ENCODE measurements at places on chromosomes 3 and 15.
A peak's percentile ranks its signal among the peaks of the same experiment; 100 is the strongest.

DNA sequence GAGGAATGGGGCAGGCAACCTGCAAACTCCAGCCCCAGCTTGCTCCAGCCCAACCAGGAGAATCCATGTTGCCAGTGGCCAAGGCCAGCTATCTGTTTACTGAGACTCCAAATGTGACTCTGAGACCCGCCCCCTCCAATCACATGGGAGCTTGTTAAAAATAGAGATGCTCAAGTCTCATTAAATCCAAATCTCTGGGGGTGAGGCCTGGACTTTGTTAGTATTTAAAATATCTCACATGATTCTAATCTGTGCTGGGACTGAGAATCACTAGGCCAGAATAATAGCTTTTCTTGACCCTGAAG is 224.2 kb upstream of the TBL1XR1 start:
- DNase-seq = no peak

DNA sequence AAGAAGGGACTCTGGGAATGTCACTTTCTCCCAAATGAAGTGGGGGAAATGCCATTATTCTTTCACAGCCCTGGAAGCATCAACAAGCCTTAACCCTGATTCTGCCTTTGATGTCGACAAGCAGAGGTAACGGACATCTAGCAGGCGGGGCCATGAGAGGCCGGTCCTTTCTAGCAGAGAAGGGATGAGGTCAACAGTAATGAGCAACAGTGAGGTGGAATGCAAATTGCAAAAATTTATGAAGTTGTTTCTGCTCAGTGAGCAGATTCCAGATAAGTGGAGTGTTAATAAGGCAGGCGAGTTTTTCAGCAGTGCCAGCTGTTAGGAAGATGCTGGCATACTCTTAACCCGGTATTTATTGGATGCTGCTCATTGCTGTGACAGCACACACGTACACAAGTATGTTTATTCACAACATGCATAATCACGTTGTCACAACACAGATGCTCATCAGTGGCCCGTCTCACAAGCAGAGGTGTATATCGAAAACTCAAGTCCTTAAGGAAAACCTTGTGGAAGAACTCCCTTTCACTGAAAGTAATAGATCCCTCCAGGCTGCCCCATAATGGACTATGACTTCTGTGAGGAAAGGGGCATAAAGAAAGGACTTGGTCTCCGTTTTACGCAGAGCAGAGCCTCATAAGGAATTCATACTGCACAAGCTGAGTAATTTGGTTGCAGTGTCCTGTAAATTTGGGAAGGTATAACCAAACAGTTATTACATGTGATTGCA is 329.0 kb downstream of the IGSF11 start:
- DNase-seq = no peak

- peak; percentile 66 for DNase-seq
Observed at GRCh38 chr3:140128631-140129030, 193.6 kb downstream of the CLSTN2 start.

DNA sequence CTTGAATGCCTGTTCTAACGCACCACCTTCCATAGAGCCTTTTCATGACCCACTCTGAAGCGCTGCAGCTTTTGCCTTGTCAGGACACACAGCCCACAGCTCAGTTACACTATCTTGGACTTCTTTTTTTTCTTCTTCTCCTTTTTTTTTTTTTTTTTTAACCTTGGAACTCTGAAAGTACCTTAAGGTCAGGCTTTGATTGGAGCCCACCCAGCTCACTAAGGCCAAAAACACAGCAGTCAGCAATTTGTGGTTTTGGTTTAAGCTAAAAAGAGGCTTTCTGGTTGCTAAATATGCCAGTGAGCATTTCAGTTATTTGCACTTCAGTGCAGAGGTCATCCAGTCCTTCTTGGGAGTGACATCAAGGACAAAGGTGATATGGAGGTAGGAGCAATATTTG is 1.7 kb downstream of the SLC25A20 start:
- DNase-seq = no peak

- DNase-seq = no peak
Observed at GRCh38 chr3:23086331-23086730, 116.8 kb upstream of the UBE2E2 start.

GRCh38 chr3:161690299-161690620 is 193.7 kb downstream of the OTOL1 start:
- no peak for DNase-seq

DNA sequence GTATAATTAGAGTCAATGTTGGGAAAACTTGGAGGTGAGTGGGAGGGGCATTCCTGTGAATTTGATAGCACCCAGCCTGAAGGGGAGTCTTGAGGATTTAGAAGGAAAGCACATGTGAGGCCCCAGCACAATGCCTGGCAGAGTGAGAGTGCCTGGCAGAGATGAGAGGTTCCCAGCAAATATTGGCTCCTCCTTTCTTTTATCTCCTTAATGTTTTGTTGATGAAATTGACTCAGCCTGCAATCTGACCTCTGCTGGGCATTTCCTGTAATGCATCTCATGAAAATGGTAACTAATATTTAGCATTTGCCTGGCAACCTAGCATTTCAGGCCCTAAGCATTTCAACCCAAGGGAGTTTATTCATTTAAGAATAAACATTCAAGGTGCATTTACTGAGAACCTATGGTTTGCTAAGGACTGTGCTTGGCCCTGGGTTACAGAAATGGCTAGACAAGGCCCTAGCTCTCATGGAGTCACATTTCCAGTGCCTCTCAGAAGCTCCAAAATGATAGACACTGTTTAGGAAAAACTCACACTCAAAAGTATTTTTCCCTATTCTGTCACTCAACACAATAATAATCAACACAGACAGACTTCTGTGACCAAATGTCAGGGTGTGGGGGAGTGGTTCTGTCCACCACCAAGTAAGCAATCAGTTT is 19.0 kb downstream of the PDHB start:
- DNase-seq = peak; percentile 74

DNA sequence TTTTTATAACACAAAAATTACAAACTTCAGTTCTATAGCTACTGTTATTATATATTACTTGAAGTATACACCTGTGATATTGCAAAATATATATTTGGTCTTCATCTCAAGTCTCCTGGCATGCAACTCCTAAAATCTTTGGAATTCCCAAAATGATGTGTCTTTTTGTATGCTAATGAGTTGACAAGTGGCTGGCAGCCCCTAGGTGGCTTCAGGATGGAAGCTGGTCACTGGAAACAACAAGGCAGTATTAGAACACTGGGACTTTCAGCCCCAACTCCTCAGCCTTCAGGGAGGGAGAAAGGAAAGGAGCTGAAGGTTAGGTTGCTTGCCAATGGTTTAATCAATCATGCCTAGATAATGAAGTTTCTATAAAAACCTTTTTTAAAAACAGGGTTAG is 112.0 kb downstream of the SCAPER start:
- DNase-seq = no peak

- DNase-seq = no peak
Observed at GRCh38 chr3:13509059-13509815, 29.1 kb downstream of the HDAC11 start.

GRCh38 chr3:40237889-40238571 is 71.5 kb upstream of the EIF1B start:
- no peak for DNase-seq

GRCh38 chr3:108085810-108086350 is 5.0 kb downstream of the CD47 start:
- no peak for DNase-seq

GRCh38 chr3:183158113-183158512 is 4.4 kb downstream of the LAMP3 start:
- no peak for DNase-seq

DNA sequence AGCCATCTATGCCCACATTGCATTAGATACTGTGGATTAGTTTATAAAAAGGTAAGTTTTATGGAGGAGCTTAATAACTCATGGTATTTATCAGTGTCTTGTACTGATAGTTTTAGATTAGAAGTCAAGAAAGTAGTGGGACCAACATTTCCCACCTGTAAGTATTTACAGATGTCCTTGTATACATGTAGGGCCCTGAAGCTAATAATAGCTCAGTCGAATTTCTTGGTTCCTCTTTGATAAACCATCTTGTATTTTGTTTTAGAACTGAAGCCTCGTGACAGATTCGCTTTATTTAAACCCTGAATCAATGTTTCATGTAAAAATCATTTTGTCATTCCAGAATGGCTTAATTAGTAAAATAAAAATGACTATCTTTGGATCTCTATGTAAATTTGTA is 73.4 kb downstream of the CRYBG3 start:
- DNase-seq = peak; percentile 33

GRCh38 chr3:46671541-46672348 is 21.7 kb downstream of the ALS2CL start:
- no peak for DNase-seq

GRCh38 chr3:178522200-178523052 is 13.8 kb upstream of the KCNMB2 start:
- no peak for DNase-seq

DNA sequence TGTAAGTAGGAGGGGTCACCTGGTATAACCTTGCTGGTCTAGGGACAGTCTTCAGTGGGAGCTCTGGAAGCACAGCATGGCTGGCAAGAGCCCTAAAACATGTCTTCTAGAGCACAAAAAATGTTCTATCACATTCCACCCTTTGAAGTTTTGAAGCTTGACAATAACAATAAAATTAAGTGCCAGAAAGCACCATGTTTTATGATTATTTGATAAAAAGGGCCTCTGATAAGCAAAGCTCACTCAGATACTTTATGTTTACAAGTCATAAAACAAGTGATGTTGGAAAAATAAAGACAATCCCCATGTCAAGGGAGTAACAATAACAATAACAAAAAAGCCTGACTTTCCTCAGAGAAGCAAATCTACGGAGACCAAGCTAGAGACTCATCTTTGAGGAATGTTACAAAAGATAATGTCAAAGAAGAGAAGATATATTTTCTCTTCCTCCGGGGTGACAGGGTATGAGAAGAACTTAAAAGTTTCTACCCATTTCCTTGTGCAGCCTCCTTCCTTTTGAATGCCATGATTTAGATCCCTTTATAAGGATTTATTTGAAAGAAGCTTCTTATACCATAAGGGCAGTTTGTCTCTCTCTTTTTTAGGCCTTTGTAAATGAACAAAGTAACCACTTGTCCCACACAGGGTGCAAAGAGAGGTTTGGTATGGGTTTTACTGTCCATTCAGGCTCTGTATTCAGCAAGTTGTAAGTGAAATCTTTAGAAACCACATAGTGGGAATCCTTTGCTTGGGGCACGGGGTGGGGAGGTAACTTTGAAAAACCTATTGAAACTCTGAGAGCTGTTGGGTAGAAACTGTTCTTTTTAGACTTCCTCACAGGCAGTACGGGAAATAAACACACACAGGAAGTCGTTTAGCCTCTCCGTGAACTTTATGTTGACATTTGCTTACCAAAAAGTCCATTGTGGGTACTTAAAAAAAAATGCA is 109.6 kb upstream of the RBMS3 start:
- peak; percentile 23 for DNase-seq

DNA sequence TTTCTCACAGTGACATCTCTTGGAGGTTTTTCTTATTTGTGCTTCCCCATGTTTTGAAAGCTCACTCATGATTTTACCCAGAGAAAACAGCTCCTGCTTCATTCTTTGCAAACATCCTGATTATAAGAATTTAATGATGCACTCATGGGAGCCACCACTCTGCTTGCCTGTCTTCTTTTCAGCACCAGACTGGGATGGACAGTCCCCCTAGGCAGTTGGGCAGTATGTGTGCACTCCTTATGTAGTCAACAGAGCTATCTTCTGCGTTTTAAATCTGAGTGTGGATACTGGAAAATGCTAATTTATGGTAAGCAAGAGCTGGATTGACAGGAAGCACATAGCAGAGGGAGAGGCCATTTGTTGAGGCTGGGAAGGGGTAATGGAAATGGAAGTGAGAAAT is 276.1 kb downstream of the AGBL1 start:
- no peak for DNase-seq

GRCh38 chr3:87732294-87732693 is 326.5 kb downstream of the CGGBP1 start:
- no peak for DNase-seq

DNA sequence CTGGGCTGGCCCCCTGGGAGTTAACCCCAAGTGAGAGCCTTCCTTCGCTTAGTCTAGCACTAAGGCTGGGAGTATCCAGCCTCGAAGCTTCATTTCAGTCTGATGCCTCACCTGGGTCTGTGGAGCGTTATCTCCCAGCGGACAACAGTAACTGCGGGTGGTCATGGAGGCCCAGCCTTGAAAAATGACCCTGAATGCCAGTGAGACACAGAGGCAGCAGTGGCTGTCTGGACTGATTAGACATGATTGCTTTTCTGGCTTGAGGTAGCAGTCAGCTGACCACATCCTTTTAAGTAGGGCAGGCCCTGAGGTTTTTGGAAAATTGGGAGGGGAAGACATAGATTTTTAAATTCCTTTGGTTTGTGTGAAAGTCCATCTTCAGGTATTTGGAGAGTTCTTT is 28.2 kb upstream of the TRIM59 start:
- no peak for DNase-seq

GRCh38 chr3:126671521-126671920 is 16.6 kb upstream of the TXNRD3 start:
- peak; percentile 41 for DNase-seq

DNA sequence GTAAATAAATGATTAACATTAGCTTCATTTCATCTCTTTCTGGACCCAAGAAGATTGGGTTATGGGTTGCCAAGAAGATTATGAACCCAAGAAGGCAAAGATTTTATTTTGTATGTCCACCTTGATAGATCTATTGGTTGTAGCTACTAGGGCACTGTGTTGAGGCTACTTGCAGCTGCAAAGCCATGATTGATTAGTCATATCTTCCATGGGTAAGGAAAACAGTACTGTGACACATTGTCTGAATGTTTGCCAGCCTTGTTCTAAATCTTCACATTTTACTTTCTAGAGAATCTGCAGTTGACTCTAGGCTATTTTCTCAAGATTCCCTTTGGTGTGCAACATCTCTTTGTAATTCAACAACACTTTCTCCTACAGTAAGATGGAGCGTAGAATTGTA is 229.2 kb upstream of the KCNH8 start:
- no peak for DNase-seq

DNA sequence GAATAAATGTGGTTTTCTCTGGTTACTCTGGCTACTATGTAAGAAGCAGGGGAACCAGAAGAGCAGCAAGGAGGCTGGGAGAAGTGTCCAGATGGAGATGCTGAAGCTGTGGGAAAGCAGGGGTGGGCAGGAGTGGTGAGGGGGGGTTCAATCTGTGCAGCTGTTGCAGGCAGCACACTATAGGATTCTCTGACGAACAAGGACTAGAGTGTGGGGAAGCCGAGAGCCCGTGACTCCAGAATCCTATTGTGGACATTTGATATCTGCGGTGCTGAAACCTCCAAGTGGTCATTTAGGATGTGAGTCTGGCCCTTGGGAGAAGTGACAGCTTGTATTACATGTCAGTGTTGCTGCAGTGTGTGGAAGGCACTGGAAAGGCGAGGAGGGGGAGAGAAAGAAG is 60.5 kb downstream of the GABRB3 start:
- DNase-seq = no peak

DNA sequence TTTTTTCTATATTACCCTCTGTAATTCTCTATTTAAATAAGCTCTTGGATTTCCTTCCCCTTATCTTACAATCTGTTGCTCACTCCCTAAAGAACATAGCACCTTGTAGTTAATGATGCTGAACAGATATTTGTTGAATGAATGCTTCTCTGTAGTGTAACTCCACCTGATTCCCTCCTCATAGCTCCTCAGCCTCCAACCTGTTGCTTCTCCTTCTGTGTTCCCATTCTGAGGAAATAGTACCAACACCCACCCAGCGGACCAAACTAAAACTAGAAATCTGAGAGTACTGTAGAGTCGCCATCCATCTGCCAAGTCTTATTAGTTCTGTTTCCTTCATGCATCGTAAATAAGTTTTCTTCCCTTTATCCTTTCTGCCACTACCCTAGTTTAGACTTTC is 55.5 kb upstream of the GNB4 start:
- DNase-seq = no peak
